ENCODE measurements at places on chromosomes 13 and 19.
A peak's percentile ranks its signal among the peaks of the same experiment; 100 is the strongest.

DNA sequence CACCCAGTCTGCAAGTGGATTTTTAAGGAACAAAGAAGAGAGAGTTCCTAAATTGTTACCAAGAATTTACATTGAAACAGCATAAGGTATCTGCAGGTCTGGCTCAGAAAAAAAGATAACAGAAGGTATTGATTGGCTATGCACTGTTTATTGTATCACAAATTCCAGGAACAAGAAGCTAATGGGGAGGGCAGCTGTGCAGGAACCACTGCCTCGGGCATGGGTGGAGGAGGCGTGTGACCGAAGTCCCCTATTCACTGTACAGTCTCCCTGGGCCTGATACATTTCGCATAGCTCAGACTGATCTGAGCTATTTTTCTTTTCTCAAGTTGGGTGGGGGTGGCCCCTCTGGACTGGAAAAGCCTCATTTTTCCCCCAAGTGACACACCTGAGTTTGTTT, 11.7 kb downstream of the NECTIN2 start:
- no peak for DNase-seq

DNA sequence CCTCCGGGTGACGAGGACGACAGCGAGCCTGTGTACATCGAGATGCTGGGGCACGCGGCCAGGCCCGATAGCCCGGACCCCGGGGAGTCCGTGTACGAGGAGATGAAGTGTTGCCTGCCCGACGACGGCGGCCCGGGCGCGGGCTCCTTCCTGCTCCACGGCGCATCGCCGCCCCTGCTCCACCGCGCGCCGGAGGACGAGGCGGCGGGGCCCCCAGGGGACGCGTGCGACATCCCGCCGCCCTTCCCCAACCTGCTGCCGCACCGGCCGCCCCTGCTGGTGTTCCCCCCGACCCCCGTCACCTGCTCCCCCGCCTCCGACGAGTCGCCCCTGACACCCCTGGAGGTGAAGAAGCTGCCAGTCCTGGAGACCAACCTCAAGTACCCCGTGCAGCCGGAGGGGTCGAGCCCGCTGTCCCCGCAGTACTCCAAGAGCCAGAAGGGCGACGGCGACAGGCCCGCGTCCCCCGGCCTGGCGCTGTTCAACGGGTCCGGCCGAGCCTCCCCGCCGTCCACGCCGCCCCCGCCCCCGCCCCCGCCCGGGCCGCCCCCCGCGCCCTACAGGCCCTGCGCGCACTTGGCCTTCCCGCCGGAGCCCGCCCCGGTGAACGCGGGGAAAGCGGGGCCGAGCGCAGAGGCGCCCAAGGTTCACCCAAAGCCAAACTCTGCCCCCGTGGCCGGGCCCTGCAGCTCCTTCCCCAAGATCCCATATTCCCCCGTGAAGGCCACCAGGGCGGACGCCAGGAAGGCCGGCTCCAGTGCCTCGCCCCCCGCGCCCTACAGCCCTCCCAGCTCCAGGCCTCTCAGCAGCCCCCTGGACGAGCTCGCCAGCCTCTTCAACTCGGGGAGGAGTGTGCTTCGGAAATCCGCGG, 511.3 kb downstream of the MYO16 start:
- no peak for DNase-seq

GRCh38 chr13:59747529-59747928, 416.2 kb downstream of the DIAPH3 start:
- DNase-seq = no peak

DNA sequence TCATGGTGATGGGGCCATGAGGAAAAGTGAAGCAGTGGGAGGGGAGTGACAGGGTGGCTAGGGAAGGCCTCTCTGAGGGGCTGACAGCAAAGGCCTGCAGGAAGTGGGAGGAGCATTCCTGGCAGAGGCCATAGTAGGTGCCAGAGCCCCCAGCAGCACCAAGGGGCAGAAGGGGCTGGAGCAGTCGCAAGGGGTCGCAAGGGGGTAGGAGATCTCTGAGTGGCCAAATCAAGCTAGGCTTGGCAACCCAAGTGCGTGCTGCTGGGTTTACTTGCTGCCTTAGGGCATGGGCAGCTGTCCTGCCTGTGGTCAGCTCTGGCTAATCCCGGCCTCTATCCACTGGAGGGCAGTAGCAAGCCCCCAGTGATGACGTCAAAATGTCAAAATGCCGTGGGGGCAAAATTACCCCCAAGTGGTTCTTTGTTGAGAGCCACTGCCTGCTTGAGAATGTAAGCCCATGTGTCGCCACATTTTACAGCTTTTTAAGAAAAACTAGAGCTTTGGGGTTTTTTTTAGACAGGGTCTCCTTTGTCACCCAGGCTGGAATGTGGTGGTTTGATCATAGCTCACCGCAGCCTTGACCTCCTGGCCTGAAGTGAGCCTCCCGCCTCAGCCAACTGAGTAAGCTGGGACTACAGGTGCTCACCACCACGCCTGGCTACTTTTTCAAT, 11.8 kb downstream of the CCDC97 start:
- no peak for DNase-seq

- DNase-seq = no peak
Measured at GRCh38 chr13:98443329-98443728, 133.6 kb downstream of the STK24 start.

DNA sequence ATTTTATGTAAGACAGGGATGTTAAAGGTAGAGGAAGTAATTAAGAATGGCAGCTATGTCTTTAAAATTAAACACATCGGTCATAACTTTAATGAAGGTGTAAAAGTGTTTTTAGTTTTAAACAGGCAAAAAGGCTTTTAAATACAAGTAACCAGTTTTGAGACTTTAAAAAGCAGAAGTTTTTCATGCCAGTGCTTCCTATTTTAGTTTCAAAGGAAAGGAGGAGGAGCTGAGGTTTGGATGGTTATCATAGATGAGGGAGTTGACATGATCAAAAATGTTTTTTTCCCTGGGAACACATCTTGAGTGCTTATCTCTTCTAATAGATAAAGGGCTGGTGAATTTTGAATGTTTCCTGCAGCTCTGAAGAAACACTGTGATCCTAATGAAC, 42.9 kb downstream of the LRCH1 start:
- no peak for DNase-seq

DNA sequence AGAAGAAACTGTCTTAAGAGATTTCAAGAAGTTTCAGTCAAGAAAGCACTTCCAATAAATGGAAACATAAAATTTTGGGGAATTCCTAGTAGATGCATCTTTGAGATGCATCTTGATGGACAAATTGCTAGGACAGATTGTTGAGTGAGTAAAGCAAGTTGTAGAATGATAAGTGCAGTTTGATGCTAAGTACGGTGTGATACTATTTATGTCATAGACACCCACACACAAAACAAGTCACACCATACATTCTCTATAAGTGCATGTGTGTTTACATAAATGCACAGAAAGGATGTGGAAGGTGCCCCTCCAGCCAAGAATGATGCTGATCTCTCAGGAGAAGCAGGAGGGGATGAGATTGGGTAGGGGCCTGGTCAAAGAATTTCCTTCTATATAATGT, 375.7 kb downstream of the FOXO1 start:
- no peak for DNase-seq

- peak; percentile 42 for DNase-seq
Measured at GRCh38 chr19:53915000-53915399, 5.9 kb downstream of the CACNG7 start.

- no peak for DNase-seq
Measured at GRCh38 chr19:40157059-40157458, 34.2 kb upstream of the MAP3K10 start.

- DNase-seq = peak; percentile 5
Measured at GRCh38 chr13:20174656-20175405, 14.0 kb upstream of the GJA3 start.

- DNase-seq = no peak
Measured at GRCh38 chr13:109698779-109699178, 87.6 kb downstream of the IRS2 start.

- DNase-seq = no peak
Measured at GRCh38 chr19:32352241-32352630, 6.8 kb downstream of the ZNF507 start.

GRCh38 chr13:112443995-112444311, 67.8 kb downstream of the SPACA7 start:
- DNase-seq = peak; percentile 94

GRCh38 chr13:107734891-107735625, 480.3 kb downstream of the LIG4 start:
- no peak for DNase-seq

GRCh38 chr19:27736225-27736624, 1476.7 kb downstream of the UQCRFS1 start:
- no peak for DNase-seq

GRCh38 chr13:57824121-57824520, 192.6 kb downstream of the PCDH17 start:
- DNase-seq = no peak

DNA sequence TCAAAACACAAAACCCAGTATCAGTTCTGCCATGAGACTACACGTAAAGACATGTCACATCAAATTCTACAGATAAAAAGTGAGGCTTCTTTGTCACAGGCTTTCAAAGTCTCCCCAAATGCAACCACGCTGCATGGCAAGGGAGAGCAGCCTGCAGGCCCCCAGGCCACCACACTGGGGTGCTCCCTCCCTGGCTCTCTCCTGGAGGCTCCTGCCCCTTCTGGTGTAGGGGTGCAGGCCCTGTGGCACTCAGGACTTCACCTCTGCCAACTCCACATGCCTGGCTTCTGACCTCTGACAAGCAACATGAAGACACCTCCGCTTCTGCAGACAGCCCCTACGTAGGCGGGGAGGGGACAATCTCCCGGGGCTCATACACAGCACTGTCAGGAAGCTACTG, 14.3 kb downstream of the AKAP8 start:
- no peak for DNase-seq

GRCh38 chr19:4933528-4933927, 24.2 kb downstream of the UHRF1 start:
- DNase-seq = no peak

DNA sequence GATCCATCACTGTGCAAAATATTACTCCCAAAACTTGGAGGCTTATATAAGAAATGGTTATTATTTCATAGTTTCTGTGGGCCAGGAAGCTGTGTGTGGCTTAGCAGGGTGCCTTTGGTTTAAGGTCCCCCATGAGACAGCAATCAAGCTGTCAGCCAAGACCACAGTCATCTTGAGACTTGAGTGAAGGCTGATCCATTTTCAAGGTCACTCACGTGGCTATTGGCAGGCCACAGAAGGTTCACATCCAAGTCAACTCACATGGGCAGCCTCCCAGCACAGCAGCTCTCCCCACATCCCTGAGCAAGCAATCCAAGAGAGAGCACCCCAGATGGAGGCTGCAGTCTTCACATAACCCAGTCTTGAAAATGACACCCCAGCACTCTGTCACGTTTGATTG, 537.4 kb downstream of the MYO16 start:
- DNase-seq = no peak

GRCh38 chr13:94139393-94139995, 340.0 kb downstream of the DCT start:
- no peak for DNase-seq

DNA sequence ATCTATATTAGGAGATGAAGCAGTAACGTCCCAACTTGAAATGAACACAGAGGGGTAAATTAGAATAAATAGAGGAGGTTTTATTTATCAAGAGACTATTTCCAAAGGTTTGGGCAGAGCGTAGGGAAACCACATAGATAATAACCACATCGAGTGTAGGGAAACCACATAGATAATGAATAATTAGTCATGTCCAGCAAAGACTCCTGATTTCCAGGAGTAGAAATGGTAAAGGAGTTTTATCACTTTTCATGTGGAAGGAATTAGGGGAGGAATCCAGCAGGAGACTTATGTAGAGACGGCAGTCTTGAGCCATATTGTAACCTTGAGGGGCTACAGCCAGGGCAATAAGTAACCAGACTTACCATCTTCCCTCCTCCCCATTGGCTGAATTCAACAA, 136.3 kb upstream of the CSNK1A1L start:
- DNase-seq = no peak

- DNase-seq = no peak
Measured at GRCh38 chr13:46903748-46904147, 6.9 kb upstream of the HTR2A start.

DNA sequence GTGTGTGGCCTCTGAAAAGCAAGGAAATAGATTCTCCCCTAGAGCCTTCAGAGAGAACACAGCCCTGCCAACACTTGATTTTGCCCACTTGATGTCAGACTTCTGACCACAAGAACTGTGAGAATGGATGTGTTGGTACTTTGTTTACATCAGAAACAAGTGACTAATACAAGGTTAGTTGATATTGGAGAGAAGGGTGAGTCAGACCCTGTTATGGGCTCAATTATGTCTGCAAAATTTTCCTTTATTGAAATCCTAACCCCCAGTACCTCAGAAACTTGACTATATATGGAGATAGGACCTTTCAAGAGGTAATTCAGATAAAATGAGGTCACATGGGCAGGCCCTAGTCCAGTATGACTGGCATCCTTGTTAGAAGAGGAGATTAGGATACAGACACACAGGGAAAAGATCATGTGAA, 226.7 kb downstream of the RFC3 start:
- no peak for DNase-seq

DNA sequence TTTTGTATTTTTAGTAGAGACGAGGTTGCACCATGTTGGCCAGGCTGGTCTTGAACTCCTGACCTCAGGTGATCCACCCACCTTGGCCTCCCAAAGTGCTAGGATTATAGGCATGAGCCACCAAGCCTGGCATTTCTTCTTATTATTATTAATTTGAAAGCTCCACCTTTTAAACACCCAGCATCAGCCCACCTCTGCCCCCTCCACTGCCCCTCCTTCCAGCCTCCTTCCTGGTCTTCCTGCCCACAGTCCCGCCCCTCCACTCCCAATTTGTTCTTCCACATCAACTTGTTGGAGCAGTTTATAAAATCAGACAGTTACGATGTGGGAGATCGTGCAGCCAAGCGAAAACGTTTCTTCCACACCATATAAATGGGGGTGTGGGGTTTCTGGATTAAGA, 7.8 kb upstream of the CLIP3 start:
- DNase-seq = no peak

GRCh38 chr19:16367261-16367683, 42.6 kb downstream of the KLF2 start:
- no peak for DNase-seq

DNA sequence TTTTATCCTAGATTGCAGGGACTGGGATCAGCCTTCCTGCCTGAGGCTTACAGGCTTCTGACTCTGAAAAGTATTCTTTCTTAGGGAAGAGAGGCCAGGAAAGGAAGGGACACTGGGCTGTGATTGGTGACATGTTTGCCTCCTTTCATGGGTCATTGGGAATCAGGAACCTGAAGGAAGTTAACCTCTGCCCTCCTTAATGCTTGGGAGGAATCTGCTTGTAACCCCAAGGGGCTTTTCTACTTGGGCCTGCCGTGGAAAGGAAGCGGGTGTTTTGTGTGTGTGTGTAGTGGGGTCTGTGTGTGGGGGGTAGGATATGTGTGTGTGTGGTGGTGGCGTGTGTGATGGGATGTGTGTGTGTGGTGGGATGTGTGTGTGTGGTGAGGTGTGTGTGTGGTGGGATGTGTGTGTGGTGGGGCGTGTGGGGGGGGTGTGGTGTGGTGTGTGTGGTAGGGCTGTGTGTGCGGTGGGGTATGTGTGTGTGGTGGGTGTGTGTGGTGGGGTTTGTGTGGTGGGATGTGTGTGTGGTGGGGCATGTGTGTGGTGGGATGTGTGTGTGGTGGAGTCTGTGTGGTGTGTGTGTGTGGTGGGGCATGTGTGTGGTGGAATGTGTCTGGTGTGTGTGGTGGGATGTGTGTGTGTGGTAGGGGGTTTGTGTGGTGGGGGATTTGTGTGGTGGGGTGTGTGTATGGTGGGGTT, 41.3 kb upstream of the NPAS1 start:
- no peak for DNase-seq

All from NCI-H526 (cell line).